ENCODE measurements at places on chromosomes 11 and 22. TPM values are rescaled to one million over a fixed set of nuclear protein-coding genes. Genes with fewer than 3 reads are reported as not detected.

TRIM29 gene
- total RNA-seq, result 1.3 TPM

PHF21B gene
- total RNA-seq, result not detected

DNA sequence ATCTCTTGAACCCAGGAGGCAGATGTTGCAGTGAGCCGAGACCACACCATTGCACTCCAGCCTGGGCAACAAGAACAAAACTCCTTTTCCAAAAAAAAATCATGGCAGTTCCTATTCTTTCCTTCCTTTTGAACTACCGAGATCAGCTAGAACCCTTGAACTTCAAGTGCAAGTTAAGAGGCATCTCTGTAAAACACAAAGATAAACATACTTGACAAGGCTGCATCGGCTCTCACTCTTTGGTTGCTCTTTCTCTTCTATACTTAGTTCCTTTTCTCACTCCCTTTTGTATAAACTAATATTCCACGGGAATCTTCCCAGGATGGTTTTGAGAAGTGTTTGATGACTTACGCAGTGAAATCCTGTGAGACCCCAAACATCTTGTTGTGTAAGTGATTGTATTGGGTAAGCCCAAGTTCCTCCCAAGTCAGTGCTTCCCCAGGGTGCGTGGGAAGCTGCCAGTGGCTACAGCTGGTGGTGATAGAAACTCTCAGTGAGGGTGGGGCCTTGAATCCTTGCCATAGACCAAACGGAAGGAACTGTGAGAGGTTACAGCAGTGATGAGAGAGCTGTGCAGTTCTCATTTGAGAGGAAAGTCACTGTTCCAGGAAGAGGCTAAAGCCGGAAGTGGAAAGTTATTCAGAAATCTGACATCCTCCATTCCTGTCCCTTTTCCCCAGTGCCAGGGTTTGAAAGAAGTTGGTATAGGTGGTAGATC is 24.1 kb upstream of the CDC42EP2 start:
- DNase-seq, result no peak

FJX1 gene
- total RNA-seq, result 28.8 TPM

DTX4 gene
- 60.8 TPM for total RNA-seq

- DNase-seq, result no peak
These were observed 47.8 kb downstream of the PPP2R1B start for GRCh38 chr11:111718436-111718835.

WBP2NL gene
- total RNA-seq, result 0.61 TPM

TMPRSS4 gene
- not detected for total RNA-seq

DNA sequence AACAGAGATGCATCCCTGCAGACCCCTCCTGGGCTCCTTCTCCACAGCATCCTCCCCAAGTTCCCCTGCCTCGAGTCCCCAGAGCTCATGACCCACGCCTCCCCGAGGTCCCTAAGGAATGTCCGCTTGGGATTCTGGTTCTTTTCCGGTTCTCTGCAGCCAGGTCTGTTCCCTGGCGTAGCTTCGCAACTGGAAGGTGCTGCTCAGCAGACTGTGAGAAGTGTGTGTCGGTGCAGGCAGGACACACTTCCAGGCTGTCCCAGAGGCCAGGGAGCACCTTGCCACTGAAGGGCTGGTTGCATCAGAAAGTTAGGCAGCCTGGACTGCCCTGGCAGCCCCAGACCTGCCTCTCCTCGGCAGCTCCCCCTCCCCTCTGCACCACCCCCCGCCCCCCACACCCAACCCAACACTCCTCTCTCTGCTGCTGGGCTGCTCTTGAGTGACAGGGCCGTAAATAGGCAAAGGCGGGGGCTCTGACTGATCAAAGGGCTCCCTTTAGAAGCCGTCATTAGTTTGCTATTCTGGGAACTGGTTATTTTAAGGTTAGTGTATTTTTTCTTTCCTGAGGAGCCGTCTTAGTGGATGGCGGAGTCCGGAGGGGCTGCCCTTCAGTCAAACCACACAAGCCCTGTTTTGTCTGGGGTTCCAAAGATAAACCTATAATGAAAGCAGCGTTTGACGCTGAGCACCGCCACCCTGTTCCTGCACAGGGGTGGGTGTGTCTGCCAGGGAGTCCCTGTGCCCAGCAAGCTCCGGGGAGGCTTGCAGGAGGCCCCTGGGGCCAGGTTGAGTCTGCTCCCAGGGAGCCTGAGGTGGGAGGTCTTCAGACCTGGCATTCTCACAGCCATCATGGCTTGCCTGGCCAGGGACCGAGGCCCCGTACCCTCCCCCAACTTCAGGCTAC is 88.6 kb upstream of the KCNQ1OT1 start:
- peak; percentile 82 for DNase-seq

GRCh38 chr11:107457205-107457557 is 444 bp downstream of the CWF19L2 start:
- DNase-seq, result no peak

GRCh38 chr22:43883012-43883661 is 8.7 kb downstream of the PNPLA5 start:
- no peak for DNase-seq

- no peak for DNase-seq
These were observed 52.2 kb downstream of the BIRC2 start for GRCh38 chr11:102399189-102399588.

DNA sequence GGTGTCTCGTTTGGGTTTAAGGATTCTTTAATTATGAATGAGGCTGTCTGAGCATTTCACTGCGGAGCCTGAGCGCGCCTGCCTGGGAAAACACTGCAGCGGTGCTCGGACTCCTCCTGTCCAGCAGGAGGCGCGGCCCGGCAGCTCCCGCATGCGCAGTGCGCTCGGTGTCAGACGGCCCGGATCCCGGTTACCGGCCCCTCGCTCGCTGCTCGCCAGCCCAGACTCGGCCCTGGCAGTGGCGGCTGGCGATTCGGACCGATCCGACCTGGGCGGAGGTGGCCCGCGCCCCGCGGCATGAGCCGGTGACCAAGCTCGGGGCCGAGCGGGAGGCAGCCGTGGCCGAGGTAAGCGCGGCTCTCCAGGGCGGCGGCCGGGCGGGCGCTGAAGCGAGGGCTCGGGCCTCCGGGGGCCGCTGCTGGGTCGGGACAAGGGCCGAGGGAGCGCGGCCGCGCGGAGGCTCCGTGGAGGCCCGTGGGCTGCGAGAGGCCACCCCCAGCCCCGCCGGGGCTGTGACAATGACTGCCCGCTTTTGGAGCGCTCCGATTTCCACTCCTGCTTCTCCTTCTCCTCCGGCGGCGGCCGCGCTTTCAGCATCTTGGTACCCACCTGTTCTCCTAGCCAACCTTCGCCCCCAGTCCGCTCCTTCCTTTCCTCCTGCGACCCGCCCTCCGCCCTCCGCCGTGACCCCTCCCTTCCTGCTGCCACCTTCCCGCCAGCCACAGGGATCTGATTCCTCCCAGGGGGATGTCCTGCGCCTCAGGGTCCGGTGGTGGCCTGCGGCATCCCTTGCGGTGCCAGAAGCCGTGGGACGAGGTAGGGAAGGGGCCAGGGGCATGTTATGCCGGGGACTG is at the start of gene EXT2:
TSS of gene EXT2 (plus strand) at position 173 of the 854 bp plus-strand sequence. CDS start 12,035 bp downstream, outside the sequence.
- peak; percentile 98 for DNase-seq

- no peak for DNase-seq
These were observed 15.8 kb upstream of the PKNOX2 start for GRCh38 chr11:125148743-125149142.

DNA sequence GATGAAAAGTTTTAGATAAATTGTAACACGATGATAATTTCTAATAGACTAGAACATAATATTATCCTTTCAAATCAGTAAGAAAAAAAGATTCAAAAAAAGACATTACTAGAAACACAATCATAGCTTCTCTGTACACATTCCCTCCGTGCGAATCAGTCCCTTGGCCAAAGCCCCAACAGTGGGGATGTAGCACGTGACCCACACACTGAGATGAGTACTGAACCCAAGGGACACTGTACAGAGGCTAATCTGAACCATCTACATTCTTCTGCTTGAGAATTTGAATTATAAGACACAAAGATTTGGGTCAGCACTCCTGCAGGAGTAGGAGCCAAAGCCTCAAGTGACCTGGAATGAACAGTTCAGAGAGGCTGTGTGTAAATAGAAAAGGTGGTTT is 353.7 kb downstream of the INSC start:
- no peak for DNase-seq

SPDYC gene
- total RNA-seq, result not detected

DNA sequence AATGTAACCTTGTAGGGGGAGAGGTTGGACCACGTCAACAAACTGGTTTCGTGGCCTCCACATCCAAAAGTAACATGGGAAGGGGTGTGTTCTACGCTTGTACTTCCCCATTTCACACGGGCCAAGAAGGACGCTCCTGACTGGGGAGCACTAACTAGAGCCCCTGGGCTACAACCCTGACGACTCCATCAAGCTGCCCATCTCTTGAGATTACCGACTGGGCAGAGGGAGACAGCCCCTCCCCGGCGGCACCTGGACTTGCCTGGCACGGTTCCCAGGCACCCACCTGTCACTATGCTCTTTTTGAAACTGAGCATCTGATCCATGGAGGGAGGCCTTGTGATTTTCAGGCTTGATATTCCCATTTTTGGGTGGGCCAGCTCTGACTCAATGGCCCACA is 68.5 kb downstream of the SHANK2 start:
- DNase-seq, result peak; percentile 65

MMP10 gene
- total RNA-seq, result not detected

DNA sequence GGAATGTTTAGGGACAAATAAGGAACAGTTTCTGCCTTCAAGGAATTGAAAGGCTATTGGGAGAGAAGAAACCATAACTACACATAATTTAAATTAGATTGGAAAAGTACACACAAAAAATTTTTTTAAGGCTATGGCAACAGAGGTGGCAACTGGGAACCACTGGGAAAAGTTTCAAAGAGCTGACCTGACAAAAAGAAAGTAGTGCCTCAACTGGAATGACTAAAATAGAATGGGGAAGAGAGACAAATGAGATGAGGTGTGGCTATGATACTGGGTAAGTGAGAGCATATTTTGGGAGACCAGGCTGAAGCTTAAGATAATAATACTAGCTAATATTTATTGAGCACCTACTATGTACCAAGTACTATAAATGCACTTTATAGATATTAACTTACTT is 2.9 kb upstream of the AKIP1 start:
- DNase-seq, result no peak

DNA sequence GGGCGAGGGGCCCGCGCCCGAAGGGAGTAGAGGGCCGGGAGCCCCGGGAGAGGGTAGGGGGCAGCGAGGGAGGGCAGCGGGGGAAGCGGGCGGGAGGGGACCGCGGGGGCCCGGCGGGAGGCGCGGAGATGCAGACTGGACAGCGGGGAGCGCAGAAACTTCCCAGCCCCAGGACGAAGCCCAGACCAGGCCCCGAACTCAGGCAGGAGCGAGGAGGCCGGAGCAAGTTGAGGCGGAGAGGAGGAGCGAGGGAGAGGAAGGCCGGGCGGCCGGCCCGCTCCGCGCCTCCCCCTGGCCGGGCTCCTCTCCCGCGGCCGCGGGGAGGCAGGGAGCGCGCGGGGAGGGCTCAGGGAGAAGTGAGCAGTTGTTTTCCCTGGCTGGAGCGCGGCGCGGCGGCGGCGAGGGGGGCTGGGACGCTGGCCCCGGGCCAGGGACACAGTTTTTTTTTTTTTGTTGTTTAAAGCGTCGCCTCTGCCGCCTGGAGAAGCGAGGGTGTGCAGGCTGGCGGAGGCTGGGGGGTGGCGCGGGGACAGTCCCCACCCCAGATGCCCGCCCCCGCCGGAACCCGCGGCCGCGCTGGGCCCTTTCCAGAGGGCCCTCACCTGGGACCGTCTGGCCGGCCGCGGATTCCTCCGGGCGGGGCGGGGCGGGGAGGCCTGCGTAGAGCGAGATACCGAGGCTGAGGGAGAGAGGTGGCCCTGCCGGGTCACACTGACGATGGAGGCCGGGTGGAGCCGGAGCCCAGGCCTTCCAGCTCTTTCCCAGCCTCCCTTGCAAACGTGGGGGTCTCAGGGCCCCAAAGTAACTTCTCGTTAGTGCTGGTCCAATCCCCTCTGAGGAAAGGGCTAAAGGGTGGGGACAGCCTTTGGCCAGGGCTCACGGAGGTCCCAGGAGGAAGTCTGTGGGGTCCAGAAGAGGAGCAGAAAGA is at the start of gene LTBP3:
TSS of gene LTBP3 (minus strand) at position 358 of the 928 bp plus-strand sequence. CDS start 400 bp downstream, outside the sequence.
- DNase-seq, result no peak

DNA sequence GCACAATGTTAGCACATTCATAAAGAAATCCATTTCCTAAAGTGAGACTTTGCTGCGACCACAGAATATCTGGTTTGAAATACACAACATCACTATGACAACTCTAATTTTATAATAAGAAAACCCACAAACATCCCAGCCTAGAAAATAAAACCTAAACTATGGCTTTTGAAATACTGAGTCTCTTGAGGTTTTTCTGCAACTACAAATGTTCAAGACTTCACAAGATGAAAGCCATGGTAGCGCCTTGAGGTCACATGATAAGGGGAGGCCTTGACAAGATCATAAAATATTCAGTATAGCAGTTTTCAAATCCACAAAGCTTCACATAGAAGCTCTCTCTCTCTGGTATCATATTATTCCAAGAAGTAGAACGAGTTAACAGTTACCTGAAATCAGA is 126.8 kb downstream of the MPPED2 start:
- no peak for DNase-seq

DNA sequence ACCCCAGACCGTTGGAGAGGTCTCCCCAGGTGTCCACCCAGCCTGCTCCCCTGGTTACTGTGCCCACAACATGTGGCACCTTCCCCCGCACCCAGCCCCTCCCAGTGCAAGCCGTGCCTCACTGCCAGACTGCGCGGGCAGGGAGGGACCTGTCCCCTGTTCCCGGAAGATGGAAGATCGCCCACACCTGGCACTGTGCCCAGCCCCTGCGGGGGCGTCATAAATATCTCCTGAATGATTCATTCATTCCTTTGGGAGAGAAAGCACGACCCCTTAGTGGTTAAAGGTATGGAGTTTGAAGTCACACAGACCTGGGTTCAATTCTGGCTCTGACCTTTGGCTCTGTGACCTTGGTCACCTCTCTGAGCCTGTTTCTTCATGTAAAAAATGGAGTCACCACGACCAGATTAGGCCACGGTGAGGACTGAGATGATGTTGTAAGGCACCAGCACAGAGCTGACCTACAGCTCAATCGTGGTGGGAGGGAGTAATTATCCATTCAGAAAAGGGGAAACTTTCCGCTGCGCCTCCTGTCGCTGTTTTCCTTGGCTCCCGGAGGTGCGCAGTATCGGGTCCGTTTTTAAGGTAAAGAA is 497 bp upstream of the SYT12 start:
- no peak for DNase-seq

IGLL1 gene
- not detected for total RNA-seq

DNA sequence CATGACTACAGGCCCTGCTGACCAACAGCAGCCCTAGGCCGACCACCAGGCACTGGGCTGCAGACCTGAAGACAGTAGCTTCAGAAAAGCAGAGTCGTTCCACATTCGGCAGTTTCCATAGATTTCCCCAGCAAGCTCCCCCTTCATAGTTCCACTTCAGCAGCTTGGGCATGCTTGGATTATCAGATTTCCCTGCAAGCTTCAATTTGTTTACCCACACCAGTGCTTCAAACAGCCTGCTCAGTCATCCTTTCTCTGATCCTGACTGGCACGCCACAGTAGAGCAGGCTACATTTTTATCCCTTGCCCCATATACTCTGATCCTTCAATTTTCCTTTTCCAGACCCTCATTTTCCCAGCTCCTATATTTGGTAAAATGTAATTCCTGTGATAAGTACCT is 51.1 kb upstream of the CFAP300 start:
- DNase-seq, result no peak

DNA sequence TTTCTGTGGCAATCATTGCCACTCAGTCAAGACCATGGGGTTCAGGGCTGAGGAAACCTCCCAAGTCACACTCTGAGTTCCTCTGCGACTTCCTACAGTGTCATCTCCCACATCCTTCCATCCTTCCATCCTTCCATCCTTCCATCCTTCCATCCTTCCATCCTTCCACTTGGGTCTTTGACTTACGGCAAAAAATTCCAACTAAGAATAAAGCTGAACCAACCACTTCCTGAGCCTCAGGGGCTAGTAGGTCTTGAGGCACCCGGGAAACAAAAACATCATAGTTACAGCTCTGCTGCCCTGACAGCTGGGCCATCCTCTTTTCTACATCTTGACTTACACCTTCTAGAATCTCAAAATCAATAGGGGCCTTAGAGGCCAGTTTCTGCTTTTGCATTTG is 32.1 kb downstream of the EHF start:
- no peak for DNase-seq
